ENCODE measurements at places on chromosomes 2 and 18. TPM values are rescaled to one million over a fixed set of nuclear protein-coding genes. Genes with fewer than 3 reads are reported as not detected.

TET3 gene
- total RNA-seq, result 30.5 TPM

SDC1 gene
- total RNA-seq, result not detected

CXCR1 gene
- not detected for total RNA-seq

CYRIA gene
- 0.83 TPM for total RNA-seq

TFCP2L1 gene
- total RNA-seq, result not detected

ANKRD53 gene
- total RNA-seq, result 1.3 TPM
